Left forelimb (tissue), 1 donor: ENCODE measurements at places on chromosomes 3 and 15.

DNA sequence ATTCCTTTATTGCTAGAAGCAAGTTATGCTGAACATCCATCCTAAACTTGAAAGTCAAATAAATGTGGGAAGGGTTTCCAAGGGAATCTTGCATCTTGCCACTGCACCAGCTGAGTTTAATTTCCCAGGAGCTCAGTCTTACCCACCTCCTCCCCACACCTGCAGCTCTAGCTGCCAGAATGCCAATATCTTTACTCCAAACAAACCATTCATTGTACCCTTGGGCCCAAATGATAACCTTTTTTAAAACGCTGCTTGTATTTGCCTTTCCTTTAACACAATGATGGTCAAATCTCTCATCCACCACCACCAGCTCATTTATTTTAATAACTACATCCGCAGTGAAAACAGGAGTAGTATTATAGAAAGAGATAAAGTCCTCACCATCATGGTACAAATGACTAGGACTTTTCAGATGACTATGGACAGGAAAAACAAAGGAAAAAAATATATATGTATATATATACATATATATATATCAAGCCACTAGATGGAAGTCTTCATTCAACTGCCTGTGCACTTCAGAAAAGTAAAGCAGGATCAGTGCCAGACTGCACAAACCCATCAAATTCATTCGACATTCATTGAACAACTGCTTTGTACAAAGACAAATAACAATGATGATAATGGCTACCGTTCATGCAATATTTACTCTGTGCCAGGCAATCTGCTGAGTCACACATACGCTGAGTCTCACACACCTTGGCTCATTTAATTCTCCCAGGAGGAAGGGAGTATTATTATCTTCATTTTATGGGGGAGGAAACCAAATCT, 44.0 kb downstream of the BFSP2 start:
- DNase-seq, result no peak

DNA sequence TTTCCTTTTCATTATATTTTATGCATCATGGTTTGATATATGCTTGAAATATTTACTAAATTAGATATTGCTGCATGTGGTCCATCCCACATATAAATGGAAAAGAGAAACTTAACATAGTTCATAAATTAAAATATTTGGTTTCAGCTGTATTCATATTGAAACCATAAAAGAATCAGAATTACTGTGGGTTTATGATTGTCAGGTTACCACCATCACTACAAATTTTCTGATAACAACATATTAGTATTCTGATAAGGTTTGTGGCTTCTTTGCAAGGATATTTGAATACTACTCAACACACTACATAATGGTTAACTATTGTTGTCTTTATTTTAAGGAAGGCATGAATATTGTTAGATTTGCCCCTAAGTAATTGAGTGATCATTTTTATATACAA, 235.5 kb downstream of the UBE2E2 start:
- no peak for DNase-seq

DNA sequence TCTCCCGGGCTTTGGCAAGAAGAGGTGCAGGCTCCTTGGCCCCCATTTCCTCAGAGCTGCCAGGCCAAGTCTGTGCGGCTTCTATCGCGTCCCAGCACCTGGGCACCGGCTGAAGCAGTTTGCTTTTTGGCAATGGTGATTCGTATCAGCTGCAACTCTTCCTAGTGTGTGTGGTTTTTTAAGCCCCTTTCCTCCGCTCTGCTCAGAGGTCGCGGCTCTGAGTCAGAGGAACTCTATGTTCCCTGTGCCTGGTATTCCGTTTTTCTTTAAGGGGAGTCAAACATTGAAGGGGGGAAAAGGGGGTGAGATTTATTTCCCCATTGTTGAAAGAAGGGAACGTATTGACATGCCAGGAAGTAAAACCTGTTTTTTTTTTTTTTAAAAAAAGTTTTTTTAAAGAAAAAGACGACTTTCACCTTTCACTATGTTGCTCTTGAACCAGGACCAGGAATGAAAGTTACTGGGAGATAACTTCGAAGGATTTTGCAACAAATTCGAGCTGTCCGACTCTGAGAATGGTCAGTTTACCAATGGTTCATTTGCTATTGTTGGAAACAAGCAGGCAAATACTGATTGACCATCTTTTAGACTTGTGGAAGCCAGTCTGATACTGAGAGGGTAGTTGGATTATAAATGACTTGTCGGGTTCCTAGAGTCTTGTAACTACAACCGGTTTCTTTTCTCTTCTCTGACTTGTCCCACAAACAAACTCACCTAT, 1.1 kb downstream of the ARMC8 start:
- no peak for DNase-seq

- DNase-seq, result no peak
Measured at GRCh38 chr15:26073430-26074333, 210.6 kb upstream of the ATP10A start.

DNA sequence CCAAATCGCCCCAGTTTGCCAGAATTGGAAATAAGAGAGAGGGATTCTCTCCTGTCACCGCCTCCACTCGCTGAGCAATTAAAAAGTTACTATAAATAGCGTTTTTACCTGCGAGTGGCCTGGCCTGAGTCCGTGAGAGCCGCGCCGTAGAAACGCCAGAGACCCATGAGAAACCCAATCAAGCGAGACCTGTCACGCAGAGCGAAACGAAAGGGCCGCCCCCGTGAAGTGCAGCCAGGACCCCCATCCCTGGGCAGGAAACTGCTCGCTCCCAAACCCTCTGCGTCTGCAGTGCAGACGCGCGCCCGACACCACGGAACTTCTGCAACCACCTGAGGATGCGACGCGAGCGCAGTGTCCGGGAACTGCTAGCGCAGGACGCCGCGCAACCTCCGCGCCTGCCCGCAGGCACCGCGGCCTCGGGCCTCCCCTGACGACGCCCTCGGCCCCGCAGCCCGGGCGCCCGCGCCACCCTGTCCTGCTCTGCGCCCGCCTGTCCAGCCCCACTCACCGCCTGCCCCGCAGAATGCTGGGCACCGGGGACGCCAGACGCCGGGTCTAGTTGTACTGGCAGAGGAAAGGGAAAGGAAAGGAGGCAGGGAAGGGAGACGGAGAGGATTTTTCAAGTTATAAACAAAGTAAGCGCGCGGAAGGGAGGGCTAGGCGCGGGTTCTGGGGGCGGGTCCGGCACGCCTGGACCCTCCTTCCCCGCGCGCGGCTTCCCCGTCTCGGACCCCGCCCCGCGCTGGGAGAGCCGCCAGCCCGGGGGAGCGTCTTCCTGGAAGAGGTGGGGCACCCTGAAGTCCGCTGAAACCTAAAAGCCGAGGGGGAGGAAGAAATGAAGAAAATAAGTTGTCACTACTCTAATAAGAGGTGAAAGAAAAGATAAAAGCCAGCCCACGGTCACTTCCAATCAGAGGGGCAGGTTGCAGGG, at the start of gene PLSCR4:
PLSCR4 (minus strand) TSS at position 657 of the 934 bp plus-strand sequence. CDS start 29,034 bp downstream, outside the sequence.
- peak; percentile 91 for DNase-seq

DNA sequence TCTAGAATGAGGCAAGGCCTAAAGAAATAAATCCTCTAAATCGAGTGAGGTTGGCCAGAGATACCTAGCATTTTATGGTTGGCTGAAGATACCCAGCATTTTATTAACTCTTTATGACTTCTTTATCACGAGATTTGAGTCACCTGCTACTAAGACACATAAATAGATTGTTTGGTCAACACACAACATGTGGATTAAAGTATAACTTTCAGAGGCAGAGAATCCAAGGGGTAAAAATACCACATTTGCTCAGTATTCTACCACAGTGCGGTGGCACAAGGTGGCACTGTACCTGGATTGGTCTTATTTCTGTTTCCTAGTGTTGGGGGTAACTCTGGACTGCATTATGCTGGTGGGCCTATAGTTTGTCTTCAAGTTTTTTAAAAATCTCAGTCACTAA, 27.0 kb upstream of the VILL start:
- DNase-seq, result no peak

- no peak for DNase-seq
Measured at GRCh38 chr15:27956285-27956684, 142.8 kb downstream of the OCA2 start.

DNA sequence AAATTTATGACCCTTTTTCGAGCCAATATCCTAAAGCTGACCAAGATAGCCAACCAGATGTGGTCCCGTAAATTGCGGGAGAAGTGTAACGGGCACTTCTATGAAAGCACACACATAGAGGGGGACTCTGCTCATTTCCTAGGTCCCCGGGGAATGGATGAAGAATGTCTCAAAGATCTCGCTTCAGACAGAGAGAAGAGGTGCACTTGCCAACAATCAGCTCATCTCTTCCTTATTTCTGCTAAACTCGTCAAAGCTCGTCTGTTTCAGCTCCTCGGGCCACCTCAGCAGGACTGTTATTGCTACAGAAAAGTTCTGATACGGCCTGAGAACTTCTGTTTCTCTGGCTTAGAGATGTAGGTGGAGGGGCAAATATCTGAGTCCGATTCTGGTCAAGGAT, 71.8 kb downstream of the TM2D3 start:
- no peak for DNase-seq

DNA sequence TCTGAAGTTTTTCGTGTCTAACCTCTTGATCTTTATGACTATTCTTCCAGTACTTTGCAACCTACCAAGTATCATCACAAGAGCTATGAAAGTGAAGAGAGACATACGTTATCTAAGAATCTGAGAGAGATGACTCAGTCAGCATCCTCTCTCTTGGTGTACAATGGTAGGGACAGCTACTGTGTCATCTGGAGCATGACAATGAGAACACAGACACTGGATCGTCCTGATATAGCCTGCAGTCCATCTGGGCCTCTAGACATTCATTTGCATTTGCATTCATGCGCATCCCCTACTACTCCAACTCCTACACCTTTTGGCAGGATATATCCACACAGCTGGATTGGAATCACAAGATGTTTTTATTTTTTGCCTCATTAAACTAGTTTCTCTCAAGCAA, 115.2 kb downstream of the PEX5L start:
- DNase-seq, result no peak

GRCh38 chr15:30824518-30825195, 79.1 kb upstream of the FAN1 start:
- no peak for DNase-seq

GRCh38 chr15:58731756-58732535, 17.6 kb downstream of the ADAM10 start:
- no peak for DNase-seq

DNA sequence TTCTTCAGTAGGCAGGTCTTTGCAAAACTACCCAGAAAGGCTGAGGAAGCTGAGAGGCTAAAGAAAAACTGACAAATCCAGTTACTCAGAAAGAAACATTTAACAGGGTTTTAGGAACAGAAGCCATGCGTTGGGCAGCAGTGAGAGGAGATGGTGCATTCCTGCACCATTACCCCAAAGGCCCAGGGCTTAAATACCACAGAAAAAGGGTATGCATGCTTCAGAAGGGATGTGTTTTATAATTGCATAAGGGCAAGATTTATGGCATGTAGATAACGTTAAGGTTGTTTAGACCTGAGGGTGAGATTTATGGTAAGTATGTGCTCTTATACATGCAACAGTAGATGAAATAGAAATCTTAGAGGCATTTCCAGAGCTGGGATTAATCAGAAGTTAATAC, 10.0 kb downstream of the C3orf52 start:
- no peak for DNase-seq

DNA sequence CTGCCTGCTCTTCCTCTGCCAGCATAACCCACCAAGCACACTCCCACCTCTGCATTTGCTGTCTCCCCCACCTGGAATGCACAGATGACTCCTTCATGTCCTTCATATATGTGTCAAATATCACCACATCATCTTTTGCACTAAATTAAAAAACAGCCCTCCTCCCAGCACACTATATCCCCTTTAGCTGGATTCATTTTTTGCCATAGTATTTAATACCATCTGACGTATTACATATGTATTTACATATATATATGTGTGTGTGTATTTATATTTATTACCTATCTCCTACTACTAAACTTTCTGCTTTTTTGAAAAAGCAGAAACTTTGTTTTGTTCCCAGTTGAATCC, 29.4 kb upstream of the UBL7 start:
- no peak for DNase-seq

DNA sequence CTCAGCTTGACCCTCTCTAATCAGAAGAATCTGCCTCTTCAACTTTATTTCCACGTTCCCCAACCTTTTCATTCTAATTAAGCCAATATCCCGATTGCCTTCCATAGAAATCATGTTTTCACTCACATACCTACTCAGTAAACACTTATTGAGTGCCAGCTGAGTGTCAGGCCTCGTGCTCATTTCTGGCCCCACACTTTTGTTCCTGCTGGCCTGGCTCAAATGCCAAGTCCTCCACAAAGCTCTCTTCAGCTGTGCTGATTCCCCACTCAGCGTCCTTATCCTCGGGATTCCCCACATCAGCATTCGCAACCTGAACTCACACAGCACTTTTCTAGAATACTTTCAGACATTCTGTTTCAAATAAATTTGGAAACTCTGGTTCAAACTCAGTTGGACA, 68.9 kb downstream of the THBS1 start:
- DNase-seq, result no peak

DNA sequence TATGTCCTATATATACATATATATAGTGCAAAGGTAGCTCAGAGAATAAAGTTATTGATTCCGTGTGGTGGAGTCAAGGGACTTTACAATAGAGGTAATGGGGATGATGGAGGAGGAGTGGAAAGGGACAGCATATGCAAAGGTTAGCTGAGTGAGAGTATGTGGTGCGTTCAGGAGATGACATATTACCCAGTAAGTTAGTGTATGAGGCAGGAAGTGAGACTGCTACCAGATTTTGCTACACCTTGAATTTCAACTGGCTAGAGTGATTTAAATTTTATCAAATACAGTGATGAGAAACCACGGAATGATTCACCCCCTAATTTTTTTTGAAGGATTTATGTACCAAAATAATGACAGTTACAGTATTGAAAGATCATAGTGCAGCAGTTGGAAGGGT, 2.8 kb downstream of the ACTL6A start:
- DNase-seq, result no peak

- no peak for DNase-seq
Measured at GRCh38 chr3:97821287-97821773, 481 bp upstream of the CRYBG3 start.

DNA sequence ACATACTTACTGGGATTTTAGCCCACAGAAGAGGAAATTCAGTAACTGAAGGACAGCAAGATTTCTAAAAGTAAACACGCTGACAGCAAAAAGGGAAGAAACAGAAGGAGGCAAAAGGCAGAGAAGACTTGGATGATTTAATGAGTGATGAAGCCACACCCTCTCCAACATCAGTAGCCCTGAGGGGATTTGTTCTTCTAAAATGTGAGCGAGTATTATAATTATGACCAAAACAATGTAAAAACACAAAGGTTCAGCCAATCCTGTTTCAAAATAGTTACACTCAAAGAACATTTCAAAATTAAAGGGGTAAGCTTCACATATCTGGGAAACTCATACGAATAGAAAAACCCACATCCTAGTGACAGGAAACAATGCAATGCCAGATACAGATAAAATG, 25.0 kb downstream of the MCCC1 start:
- no peak for DNase-seq

DNA sequence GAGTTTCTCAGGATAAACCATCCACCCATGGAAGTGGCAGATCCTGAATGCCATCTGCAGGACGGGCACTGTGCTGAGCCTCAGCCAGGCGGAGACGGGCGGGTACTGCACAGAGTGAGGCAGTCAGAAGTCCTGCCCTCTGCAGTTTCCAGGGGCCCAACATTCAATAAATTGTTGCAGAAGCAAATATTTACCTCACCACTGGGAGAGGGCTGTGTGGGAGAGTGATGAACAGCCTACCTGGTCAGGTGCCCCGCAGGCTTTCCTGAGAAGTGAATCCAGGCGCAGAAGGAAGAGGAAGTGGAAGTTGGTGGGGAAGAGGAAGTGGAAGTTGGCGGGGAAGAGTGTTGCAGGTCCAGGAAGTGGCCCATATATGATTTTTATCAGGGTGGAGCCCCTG, 100.8 kb downstream of the SLCO3A1 start:
- no peak for DNase-seq

GRCh38 chr3:129199366-129199765, 15.7 kb upstream of the CNBP start:
- no peak for DNase-seq
